Stimulated activated CD8-positive, alpha-beta memory T cell treated with anti-CD3 and anti-CD28 coated beads, Interleukin-2, amount 100 ng/mL, for 48 hours (primary cell): ENCODE measurements at places on chromosomes 12 and 14.

GRCh38 chr14:37591311-37591940, 3.6 kb downstream of the FOXA1 start:
- no peak for DNase-seq

GRCh38 chr12:86550218-86551145, 294.3 kb upstream of the MGAT4C start:
- DNase-seq, result no peak

DNA sequence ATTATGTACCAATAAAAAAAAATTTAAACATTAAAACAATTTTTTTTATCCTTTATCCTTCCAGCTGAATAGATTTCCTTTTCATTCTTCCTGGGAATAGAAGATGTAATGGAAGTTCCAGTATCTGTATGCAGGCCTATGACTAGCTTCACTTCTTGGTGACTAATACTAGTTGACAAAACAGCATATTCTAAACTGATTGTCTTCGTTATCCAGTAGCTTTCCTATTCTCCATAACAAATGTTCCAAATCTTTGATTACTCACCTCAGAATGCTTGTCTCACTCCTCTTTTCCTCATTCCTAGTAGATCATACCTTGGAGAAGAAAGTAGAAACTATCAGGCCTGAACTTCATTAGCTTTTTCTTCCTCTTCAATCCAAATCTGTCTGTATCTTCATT, 70.7 kb downstream of the PLEKHA5 start:
- no peak for DNase-seq

DNA sequence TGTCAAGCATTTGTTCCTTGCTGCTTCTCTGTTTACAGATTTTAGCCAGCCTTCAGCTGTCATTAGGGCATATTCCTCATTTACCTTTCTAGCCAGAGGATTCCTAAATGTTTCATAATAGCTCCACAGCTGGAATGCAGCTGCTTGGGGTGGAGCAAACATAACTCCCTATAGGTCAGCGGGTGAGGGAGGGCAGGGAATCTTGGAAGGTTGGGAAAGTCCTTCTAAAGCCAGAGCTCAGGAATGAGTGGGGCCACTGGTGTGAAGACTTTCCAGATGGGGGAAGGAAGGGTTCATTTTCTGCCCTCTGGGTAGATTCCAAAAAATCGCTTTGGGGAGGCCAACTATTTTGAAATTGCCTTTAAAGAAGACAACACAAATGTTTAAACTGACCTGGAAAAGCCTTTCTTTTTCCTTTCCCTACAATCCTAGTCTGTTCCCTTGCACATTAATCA, 16.3 kb upstream of the IRF2BPL start:
- DNase-seq, result no peak

- no peak for DNase-seq
These were observed 69.4 kb upstream of the AMIGO2 start for GRCh38 chr12:47149146-47149545.

GRCh38 chr14:68632054-68632895, 160.6 kb downstream of the ZFP36L1 start:
- no peak for DNase-seq

DNA sequence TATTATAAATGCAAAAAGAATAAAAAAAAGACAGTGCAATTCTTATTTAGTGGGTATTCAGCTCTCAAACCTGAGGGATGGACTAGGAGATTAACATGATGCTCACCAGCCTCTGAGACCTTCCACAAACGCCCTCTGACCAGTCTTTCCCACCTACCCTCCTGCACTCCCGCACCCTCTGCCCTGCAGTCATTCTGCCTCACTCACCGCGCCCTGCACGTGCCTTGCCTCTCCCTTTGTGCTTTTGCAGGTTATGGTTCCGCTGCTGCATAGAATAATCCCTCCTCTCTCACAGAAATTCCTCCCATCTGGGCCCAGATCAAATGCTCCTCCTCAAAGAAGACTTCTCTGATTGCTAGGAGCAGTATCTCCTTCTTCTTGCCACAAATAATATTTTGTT, 28.5 kb upstream of the TMCC3 start:
- DNase-seq, result no peak

GRCh38 chr12:119153477-119154434, 25.0 kb upstream of the HSPB8 start:
- no peak for DNase-seq

GRCh38 chr12:131773582-131774221, 54.5 kb upstream of the MMP17 start:
- DNase-seq, result no peak

- DNase-seq, result no peak
These were observed 17.0 kb downstream of the DLST start for GRCh38 chr14:74898694-74899093.

- no peak for DNase-seq
These were observed 389.9 kb downstream of the RPS29 start for GRCh38 chr14:49196327-49196726.

DNA sequence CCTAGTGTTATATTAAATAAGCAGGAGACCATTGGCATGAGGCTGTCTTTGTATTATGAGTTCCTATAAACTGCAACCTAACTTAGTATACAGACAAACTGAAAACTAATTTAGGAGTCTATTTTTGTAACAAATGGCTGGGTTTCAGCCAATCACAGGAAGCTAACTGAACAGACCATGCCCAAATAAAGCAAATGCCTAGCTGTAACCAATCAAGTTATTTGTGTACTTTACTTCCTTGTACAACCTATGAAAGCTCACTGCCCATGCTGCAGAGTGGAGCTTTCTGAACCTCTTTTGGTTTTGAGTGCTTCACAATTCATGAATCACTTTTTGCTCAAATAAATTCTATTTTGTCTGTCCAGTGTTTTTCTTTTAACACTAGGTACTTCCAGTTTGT, 41.6 kb downstream of the GUCY2C start:
- DNase-seq, result no peak

- DNase-seq, result no peak
These were observed 171.1 kb upstream of the PRMT8 start for GRCh38 chr12:3319723-3320492.

- DNase-seq, result no peak
These were observed 93.8 kb downstream of the KIF21A start for GRCh38 chr12:39348941-39349626.

DNA sequence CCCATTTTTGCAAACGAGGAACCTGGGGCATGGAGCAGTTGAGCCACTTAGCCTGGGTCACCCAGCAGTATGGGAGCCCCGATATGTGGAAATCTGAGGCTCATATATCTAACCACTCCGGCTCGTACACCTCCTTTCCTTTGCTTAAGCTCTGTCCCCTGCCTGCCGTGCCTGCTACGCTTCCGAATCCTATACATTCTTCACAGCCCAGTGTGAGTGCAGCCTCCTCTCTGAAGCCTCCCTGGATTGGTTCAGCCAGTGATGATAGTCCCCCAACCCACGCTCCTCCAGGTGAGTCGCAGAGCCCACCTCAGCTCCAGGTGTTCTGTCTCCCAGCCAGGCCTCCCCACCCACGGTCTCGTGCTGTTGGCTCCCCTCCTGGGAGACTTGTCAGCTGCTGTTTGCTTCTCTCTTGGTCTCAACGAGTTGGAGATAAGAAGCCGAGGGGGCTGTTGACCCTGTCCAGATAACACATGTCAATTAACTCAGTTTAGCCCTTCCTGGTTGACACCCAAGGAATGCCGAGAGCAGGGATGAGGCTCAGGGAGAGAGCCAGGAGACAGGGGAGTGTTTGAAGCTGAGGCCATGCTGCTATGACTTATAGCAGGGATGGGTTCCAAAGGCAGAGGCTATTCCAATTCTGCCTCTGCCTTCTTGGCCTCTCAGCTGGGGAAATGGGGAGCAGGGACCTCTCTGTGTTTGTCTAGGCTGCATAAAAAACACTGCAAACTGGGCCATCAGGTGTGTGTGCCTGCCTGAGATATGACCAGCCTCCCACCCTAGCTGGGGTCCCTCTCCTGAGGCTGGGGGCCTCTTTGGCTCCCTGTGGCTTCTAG, 19.0 kb downstream of the SDSL start:
- no peak for DNase-seq

DNA sequence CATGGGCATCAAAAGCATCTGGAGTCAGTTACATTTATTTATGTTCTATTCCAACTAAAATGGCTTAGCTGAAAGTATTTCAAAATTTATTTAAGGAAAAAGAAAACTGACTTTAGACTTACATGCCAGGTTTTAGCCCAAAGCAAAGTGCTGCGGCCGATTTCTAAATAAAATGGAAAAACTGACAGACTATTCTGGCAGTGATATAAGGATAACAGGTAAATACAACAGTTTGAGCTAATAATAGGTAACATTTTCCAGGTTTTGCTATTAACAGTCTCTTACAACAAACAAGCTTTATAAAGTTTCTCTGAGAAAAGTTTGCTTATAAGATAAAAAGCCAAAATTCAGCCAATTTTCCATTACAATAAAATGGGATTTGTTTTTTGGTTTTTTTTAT, 937.2 kb upstream of the FLRT2 start:
- DNase-seq, result no peak
